Activated naive CD8-positive, alpha-beta T cell treated with anti-CD3 and anti-CD28 coated beads, Interleukin-2, amount 50 U/mL, for 24 hours (primary cell): ENCODE measurements at places on chromosomes 3 and 15.

DNA sequence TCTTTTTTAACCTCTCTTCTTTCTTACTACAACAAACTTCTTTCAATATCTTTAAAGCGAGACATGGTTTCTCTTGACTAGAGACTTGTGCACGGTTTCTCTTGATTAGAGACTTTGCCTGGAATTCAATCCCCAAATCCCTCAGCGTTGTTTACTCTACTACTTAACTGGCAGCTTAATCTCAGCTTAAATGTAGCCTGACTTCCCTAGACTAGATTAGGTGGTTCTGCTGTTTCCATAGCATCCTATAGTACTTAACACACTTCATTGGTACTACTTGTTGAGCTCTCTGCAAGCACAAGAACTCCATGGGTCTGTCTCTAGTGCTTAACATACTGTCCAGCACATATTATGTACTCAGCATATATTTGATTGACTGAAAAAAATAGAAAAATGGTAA lies 168.2 kb upstream of the GPR149 start:
- no peak for DNase-seq

- DNase-seq: no peak
Measured at GRCh38 chr3:178585454-178585853, 49.2 kb downstream of the KCNMB2 start.

DNA sequence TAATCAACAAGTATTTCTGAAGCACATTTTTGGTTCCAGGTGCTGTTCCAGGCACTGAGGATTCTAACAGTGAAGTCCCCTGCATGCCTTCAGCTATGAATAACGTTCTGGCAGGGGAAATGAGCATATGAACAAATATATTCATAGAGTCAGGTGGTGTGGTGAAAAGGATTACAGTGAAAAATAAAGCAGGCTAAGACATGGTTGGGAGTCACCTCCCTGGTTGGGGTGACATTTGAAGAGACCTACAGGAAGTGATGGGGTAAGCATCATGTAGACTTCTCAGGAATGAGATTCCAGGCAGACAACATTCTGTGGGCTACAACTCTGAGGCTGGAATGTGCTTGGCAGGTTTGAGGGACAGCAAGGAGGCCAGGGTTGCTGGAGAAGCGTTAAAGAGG lies 15.0 kb downstream of the FRMD4B start:
- no peak for DNase-seq

- DNase-seq: no peak
Measured at GRCh38 chr3:94416768-94417167, 353.9 kb downstream of the NSUN3 start.

GRCh38 chr3:138578141-138578540 lies 15.9 kb downstream of the CEP70 start:
- no peak for DNase-seq
